Activated CD4-positive, alpha-beta T cell treated with anti-CD3 and anti-CD28 coated beads, Interleukin-2, amount 50 U/mL, for 1 hour (primary cell): ENCODE measurements at places on chromosomes 2 and 18.

DNA sequence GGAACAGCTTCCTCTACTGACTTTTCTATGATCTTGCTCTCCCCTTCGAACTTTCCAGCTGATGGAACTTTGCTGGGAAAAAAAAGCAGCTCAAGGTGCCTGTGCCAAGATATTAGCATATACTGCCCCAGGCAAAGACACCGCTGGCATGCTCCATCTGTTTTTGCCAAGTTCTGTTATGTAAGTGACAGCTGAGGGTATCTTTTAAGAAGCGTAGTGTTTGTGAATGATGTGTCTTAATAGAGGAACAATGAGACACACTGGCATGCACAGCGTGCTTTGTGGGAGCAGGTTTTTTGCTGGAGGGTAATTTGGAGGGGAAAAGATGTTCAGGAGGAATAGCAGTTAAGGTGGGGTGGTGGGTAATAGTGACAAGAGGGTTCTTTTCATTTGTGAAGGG lies 47.8 kb downstream of the SLC4A3 start:
- no peak for DNase-seq

GRCh38 chr18:46702471-46702870 lies 45.5 kb upstream of the LOXHD1 start:
- DNase-seq, result no peak

DNA sequence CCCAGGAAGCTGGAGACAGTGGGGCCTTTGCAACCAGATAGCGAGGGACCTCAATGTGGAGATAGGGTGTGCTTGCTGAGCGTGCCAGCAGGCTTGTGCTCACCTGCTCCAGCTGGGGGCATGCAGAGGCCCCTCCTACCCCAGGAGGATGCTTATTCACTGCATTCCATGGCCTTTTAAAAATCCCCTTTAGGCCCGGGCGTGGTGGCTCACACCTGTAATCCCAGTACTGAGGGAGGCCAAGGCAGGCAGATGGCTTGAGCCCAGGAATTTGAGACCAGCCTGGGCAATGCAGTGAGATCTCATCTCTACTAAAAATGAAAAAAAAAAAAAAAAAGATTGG lies 54.5 kb downstream of the ODC1 start:
- no peak for DNase-seq

GRCh38 chr18:44458777-44459176 lies 221.9 kb upstream of the SETBP1 start:
- DNase-seq, result no peak

DNA sequence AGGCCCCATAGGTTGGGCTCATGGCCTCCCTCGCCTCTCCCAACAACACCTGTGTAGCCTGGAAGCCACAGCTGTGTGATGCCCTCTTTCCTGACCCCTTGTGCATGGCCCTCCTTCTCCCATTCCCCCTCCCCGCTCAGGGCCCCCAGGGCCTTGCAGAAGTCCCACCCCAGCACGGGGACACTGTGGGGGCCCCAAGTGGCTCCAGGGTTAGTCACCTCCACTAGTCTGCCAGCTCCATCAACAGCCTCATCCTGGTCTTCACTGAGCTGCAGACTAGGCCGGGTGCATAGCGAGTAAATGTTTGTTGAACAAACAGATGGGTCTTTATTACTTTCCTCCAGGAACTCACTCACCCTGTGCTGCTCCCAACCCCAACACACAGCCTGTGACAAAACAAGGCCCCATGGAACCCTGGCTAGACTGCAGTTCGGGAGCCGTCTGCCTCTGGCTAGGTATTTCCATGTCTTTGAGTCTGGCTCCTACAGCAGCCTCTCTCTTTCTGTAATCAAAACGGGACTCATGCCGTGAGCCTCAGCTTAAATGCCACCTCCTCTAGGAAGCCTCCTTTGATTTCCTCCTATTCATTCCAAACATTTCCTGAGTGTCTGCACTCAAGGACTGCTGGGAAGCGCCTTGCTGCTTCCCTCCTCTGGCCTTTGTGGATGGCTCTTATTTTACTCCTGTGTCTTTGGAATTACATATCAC lies 109.9 kb upstream of the ID2 start:
- DNase-seq, result no peak

- no peak for DNase-seq
Measured at GRCh38 chr18:57223144-57223870, 76.4 kb downstream of the BOD1L2 start.

DNA sequence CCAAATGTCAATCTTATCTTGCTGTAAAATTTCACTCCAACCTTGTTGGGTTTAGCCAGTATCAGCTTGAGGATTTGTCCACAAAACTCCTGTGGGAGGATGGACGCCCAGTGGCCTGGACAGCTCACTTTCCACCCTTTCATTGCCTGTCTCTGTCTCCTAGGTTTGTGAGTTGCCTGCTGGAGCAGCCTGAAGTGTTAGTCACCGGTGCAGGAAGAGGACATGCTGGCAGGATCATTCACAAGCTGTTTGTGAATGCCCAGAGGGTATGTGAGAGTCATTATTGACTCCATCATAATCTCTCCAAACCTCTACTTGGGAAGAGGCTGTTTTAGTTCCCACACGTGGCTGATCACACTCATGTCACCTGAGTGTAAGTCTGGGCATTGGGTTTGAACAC lies 112.3 kb downstream of the RAB3GAP1 start:
- DNase-seq, result no peak

DNA sequence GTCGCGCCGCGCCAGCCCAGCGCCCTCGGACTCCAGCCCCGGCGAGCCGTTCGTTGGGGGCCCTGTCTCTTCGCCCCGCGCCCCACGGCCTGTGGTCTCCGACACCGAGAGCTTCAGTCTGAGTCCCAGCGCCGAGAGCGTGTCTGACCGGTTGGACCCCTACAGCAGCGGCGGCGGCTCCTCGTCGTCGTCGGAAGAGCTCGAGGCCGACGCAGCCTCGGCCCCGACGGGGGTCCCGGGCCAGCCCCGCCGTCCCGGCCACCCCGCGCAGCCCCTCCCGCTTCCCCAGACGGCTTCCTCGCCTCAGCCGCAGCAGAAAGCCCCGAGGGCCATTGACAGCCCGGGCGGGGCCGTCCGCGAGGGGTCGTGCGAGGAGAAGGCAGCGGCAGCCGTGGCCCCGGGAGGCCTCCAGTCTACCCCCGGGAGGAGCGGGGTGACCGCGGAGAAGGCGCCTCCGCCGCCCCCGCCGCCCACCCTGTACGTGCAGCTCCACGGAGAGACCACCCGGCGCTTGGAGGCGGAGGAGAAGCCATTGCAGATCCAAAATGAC lies 1.4 kb downstream of the PHLPP1 start:
- DNase-seq, result peak; percentile 41

DNA sequence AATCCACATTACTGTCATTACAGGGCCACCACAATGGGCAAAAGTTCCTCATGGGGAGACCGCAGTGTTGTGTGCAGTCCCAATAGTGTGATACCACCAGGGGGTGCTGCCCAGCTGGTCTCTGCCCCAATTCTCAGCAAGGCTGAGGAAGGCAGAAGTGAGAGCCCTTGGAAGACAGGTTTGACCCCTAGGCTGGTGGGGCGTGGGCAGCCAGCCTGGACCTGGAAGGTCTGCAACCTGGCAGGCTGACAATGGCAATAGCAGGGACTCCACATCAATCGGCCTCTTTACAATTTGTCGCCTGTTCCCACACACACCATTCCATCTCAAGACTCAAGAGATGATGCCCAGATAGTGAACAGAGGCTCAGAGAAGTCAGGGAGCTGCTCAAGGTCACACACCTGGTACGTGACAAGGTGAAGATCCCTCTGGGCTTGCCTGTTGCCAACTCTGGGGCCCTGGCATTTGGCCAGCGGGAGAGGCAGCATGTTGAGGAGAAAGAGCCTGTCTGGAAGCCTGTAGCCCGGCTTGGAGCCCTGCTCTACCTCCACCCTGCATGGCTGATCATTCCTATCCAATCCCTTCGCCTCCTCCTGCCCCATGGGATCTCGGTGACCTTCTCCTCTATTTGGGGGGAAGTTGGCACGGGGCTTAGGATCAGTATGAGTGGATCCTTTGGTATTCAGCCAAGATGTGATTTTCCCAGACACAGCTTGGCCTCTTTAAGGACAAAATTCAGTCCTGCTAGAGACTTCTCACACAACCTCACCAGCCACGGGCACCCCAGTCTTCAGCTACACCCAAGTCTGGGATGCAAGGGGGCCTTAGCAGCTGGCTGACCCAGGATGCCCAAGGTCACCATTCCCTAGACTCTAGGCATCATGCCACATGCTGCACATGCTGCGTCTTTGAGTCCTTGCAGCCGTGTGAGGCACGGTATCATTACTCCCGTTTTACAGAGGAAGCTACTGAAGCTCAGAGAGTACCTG lies 2.9 kb upstream of the ATOH8 start:
- DNase-seq, result peak; percentile 53

- DNase-seq, result no peak
Measured at GRCh38 chr18:34971313-34971712, 69.9 kb upstream of the MAPRE2 start.

GRCh38 chr2:25587361-25587760 lies 86.0 kb downstream of the DTNB start:
- DNase-seq, result no peak

DNA sequence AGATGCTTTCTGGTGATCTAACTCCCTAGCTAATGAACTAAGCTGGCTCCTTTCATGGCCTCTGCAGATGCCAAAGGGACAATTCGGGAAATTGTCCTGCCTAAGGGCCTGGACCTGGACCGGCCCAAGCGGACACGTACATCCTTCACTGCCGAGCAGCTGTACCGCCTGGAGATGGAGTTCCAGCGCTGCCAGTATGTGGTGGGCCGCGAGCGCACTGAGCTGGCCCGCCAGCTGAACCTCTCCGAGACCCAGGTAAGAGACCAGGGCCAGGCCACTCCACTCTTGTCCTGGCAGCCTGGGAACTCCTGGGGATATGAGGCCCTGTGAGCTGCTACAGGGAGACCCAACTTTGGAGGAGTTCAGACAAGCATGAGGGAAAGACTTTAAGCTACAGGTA lies 14.7 kb upstream of the ATP6V1B1 start:
- DNase-seq, result no peak
